ENCODE measurements at places on chromosomes 2 and 18. TPM values are rescaled to one million over a fixed set of nuclear protein-coding genes. Genes with fewer than 3 reads are reported as not detected.

DNA sequence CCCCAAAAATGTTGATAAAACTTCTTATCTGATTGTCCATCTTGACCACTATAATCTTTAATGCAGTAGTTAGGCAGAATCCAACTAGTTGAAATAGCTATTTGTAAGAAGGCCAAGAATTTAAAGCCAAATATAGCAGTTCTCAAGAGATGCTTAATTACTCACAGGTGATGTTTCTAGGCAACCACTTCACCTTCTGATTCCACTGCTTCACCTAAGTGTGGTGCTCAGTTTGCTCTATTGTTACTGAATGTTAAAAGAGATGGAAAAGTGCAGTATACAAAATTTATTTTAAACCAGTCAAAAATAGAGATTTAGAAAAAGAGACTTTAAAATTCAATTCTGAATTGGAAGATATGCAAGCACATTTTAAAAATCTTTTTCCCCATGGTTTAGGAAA, 539.4 kb downstream of the ZNF804A start:
- no peak for DNase-seq

DNA sequence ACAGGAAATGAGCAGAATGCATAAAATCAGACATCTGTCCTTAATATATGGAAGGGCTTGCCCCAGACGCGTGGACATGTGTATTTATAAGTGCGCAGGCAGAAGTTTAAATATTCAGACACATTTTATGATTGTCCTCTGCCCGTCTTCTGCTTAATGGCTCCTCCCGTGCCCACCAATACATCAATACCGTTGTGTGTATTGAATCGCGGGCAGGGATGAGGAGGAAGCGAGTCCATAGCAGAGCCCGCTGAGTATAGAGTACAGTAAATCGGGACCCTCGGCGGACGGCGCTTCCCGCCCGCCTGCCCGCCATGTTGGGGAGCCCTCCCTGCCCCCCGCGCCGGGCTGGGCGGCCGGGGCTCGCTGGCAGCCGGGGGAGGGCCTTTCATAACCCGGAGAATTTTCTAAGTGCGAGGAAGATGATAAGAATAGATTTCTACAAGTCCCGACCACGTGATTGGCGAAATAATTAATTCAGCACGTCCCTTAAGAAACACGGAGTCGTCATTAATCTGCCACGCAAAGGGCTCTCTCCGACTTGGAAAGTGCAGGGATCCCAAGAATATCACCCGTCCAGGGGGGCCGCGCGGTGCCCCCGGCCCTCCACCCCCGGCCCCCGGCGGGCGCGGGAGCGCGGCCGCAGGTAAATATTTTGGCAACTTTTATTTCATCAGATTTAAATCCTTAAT, at the start of gene HOXD3:
TSS of gene HOXD3 (plus strand) at position 501 of the 692 bp plus-strand sequence. CDS start 11,808 bp downstream, outside the sequence.
- peak; percentile 46 for DNase-seq

DNA sequence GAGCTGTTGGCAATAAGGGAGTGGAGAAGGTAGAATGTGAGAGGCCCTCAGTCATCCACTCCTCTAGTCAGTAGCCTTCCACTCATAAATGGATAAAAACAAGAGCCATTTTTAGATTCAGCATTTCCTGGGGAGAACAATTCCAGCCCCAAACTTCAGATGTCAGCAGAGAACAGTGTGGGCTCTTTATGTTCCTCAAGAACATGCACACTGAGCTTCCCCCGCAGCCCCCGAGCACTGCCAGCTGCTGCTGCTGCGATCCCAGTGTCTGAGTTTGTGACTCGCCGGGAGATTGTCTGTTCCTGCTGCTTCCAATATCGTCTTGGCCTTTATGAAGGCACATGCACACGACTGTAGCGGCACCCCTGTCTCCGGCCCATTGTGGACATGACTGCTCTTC, 143.7 kb upstream of the CTNNA2 start:
- DNase-seq, result no peak

GRCh38 chr2:78992451-78992806, 33.1 kb upstream of the REG3G start:
- DNase-seq, result peak; percentile 82

The SP140 gene
- total RNA-seq, result 1.1 TPM

The DES gene
- 1.6 TPM for total RNA-seq

The PSMA8 gene
- not detected for total RNA-seq
